ENCODE measurements at places on chromosomes 6 and 20.

DNA sequence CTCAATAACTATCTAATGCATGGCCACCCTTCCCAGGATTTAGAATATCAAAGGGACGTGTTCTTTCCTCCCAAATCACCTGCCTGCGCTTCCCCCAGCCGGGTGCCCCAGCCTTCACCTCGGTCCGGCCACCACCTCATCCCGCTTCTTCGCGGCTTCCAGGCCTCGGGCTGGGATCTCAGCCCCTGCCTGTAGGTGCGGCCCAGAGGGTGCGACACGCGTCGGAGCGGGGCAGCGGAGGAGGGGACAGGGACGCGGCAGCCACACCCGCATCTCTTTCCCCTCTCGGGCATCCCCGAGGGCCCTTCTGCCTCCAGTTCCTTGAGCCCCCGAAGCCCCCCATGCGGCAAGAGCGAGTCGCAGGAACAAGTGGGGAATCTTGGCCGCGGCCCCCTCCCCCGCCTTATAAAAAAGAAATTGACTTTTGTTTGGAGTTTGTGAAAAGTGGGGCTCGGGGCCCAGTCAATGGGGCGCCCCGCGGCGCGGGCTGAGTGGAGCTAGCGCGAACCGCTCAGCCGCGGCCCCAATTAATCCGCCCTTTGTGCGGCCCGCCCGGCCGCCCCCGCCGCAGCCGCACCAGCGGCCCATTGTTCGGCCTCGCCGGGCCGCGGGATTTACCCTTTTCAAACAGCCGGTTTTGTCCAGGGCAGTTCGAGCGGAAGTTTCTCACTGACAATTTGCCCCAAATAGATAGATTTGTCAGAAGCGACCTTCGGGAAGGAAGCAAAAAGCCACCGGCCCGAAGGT lies 8.4 kb upstream of the NR2E1 start:
- DNase-seq = no peak

- DNase-seq = no peak
Measured at GRCh38 chr20:62602550-62602949, 39.8 kb upstream of the SLCO4A1 start.

DNA sequence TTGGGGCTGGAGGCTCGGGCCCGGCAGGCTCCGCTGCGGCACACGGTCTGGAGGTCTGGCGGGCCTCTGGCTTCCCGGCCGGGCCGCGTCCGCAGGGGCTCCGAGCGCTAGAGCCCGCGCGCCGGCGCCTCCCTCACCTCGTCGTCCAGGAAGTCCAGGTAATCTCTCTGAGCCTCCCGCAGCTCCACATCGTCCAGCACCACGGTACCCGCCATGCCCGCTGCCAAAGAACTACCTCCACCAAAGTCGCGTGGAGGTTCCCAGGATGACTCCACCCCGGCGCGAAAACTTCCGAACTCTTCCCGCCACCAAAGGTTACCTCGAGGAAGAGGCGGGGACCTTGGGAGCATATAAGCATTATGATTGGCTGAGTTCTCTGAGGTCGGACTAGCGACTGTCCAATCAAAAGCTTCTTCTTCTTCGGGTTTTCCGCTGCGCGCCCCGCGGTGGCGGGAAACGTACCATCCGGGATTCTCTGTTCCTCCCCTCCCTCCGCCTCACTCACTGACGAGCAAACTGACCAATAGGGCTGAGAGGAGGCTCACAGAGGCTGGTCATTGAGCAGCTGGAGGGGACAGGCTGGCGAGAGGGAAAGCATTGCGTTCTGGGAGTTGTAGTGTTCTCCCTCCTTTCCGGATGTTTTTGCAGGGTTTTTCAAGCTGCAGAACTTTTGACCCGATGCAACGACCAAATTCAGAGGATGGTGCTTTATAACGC lies at the start of gene MCM3:
MCM3 (minus strand) TSS at position 283 of the 717 bp plus-strand sequence; CDS start at position 215, 68 bp downstream.
- peak; percentile 84 for DNase-seq

- DNase-seq = no peak
Measured at GRCh38 chr6:44626616-44627015, 239.1 kb downstream of the CDC5L start.
